Right ventricle myocardium superior (tissue), 1 donor: ENCODE measurements at places on chromosomes 2 and 18. TPM values are rescaled to one million over a fixed set of nuclear protein-coding genes. Genes with fewer than 3 reads are reported as not detected.

The FEV gene
- total RNA-seq, result not detected

The MPP4 gene
- total RNA-seq, result not detected

The POTEI gene
- total RNA-seq, result not detected

The REEP1 gene
- total RNA-seq, result 21.5 TPM

The MTCL1 gene
- total RNA-seq, result 9.0 TPM

The NOSTRIN gene
- 14.0 TPM for total RNA-seq

The PLA2R1 gene
- 3.0 TPM for total RNA-seq

The APOB gene
- total RNA-seq, result 8.5 TPM

The NLRC4 gene
- 1.1 TPM for total RNA-seq

The TEKT4 gene
- total RNA-seq, result not detected

The ANKRD29 gene
- total RNA-seq, result 7.0 TPM

The B4GALT6 gene
- 7.4 TPM for total RNA-seq

The KYNU gene
- total RNA-seq, result 1.3 TPM

The GPR75 gene
- 0.86 TPM for total RNA-seq

The NCKAP5 gene
- total RNA-seq, result 7.9 TPM

The MARCO gene
- total RNA-seq, result 15.0 TPM

The INPP5D gene
- 4.6 TPM for total RNA-seq

The ZNF516 gene
- 12.6 TPM for total RNA-seq

The CHRNG gene
- total RNA-seq, result not detected

The HTR2B gene
- 0.24 TPM for total RNA-seq

The LYPD6 gene
- 0.13 TPM for total RNA-seq
